ENCODE measurements at places on chromosomes 4 and X. TPM values are rescaled to one million over a fixed set of nuclear protein-coding genes. Genes with fewer than 3 reads are reported as not detected.

- DNase-seq: no peak
Measured at GRCh38 chr4:152661649-152662048, 18.1 kb downstream of the TMEM154 start.

DNA sequence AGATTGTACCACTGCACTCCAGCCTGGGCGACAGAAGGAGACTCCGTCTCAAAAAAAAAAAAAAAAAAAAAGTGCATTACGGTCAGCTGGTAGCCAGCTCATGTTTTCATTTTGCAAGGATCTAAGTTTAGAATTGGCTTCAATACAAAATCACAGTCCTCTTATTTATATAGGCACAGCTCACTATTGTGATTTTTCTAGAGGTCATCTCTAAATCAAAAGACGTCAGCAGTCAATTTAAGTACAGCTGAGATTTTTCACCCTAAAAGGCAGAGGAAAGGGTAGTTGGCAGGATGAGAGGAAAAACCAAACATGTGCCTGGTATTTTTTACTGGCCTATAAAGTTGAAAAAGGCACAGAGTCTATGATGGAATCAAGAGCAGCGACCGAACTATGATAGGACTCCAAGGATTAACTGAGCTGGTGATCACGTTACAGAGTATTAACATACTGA is 30.8 kb downstream of the ASB5 start:
- DNase-seq: no peak

- DNase-seq: no peak
Measured at GRCh38 chrX:968148-968965, 244.1 kb downstream of the CRLF2 start.

F8A2 gene
- not detected for total RNA-seq

CRLF2 gene
- total RNA-seq: 5.3 TPM

PCSK1N gene
- total RNA-seq: not detected

- DNase-seq: no peak
Measured at GRCh38 chr4:75848891-75849290, 53.4 kb downstream of the PPEF2 start.

GRCh38 chr4:101020956-101021355 is 326.4 kb downstream of the PPP3CA start:
- peak; percentile 53 for DNase-seq

SLIT2 gene
- total RNA-seq: 0.24 TPM

GRCh38 chr4:168507178-168507815 is 10.4 kb downstream of the PALLD start:
- DNase-seq: no peak

DNA sequence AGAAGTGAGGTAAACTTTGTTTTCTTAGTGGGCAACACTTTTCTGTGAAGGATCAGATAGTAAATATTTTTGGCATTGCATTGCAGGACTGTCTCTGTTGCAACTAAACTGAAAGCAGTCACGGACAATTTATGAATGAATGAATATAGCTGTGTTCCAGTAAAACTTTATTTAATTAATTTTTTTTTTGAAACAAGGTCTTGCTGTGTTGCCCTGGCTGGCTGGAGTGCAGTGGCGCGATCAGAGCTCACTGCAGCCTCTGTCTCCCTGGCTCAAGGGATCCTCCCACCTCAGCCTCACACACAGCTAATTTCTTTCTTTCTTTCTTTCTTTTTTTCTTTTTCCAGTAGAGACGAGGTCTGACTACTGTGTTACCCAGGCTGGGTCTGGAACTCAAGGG is 15.8 kb downstream of the RBM10 start:
- no peak for DNase-seq

EDA2R gene
- total RNA-seq: 8.1 TPM

NDP gene
- total RNA-seq: not detected

DNA sequence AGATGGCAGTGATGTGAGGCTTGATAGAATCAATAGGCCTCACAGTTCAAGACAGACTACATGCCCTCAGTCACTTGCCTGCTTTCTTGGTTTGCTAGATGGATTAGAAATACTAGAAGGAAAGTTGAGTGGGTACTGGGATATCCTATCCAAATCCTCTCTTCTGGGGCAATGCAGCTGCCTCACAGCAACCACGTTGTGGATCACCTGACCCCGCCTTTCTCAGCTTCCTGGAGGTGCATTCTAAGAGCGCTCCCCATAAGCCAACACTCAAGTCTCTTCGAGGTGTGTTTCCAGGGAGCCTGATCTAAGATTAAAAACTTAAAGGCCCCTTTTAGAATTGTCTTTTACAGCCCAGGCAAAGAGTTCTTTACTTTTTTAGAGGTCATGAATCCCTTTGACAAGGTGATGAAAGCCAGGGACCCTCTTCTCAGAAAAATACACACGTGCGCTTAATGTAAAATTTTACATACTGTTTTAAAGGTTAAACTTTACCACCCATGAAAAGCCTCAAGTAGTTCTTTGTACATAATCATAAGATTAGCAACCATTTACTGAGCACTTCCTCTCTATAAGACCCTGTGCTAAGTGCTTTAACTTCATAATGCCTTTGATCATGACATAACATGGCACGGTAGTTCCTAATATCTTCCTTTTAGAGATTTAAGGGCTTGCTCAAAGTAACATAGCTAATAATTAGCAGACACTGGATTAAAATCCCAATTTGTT is 840 bp upstream of the RPL34 start:
- no peak for DNase-seq

- DNase-seq: no peak
Measured at GRCh38 chr4:65019775-65020174, 610.5 kb upstream of the TECRL start.

PAGE2B gene
- not detected for total RNA-seq

GRCh38 chrX:122119361-122119760 is 1064.7 kb upstream of the GRIA3 start:
- DNase-seq: no peak

GRCh38 chrX:80806557-80806956 is 3.1 kb downstream of the BRWD3 start:
- DNase-seq: no peak

SATL1 gene
- not detected for total RNA-seq

- DNase-seq: no peak
Measured at GRCh38 chr4:30838331-30838730, 118.2 kb downstream of the PCDH7 start.

LEF1 gene
- total RNA-seq: 18.4 TPM

DNA sequence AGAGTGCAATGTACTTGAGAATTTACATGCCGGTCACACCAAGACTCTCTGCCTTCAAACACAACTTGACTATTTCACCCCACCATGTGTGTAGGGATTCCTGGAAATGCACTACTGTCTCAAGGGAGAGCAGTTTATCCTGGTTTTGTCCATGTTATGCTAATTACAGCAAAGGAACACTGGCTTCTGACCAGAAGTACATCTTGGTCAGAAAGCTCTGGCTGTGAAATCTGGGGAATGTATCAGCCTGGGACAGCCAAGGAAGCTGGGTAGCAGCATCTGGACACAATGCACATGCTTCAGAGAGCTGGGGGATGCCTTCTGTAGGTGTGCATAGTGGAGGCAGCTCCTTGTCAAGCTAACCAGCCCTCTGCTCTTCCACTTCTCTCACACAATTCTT is 1432.6 kb upstream of the TENM3 start:
- DNase-seq: no peak

- DNase-seq: no peak
Measured at GRCh38 chr4:162878096-162878495, 288.6 kb downstream of the NAF1 start.

DNA sequence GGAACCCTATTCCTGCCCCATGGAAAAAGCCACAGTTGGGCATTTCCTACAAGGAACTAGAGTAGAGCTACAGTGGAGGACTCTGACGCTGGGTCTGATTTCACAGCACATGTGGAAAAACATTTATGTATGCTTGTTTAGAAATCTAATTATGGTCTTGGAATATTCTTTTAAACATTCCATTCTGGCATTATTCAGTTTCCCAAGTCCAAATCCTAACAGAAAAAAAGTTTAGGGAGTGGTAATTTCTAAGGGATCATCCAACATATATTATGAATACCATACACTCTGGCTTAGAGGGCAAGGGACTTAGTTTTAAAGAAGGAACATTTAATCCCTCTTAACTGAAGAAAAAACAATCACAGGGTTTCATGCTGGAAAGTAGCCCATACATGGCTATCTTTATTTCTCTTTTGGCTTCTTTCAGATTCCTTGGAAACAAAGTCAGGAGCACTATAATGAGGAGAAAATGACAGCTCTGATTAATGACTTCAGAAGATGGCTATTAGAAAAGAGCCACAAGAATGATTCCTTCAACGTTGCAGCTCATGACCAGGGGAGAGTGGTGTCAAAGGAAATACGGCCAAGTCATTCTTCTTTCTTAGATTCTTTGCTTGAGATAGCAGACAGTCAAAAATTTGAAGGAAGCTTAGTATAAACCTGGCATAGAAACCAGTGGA is 56.1 kb downstream of the CNGA2 start:
- no peak for DNase-seq

NKX6-1 gene
- not detected for total RNA-seq

DNA sequence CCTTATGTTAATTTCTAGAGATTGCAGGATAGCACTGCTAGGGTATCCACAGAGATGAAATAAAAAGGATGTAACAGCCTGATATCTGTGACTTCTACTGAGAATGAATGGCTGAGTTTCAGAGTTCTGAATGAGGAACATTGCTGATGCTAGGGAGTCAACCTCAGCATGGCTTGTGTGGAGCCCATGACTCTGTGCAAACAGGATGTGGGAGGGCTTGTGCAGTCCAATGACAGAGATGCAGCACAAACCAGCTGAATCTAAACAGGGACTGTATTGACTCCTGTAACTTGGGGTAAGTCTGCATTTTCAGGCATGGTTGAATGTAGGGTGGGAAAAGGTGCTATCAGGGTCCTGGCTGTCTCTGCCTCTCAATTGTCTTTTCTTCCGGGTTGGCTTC is 5.3 kb upstream of the RASL11B start:
- DNase-seq: no peak

- DNase-seq: no peak
Measured at GRCh38 chrX:71911731-71912050, 1.0 kb downstream of the NHSL2 start.

DNA sequence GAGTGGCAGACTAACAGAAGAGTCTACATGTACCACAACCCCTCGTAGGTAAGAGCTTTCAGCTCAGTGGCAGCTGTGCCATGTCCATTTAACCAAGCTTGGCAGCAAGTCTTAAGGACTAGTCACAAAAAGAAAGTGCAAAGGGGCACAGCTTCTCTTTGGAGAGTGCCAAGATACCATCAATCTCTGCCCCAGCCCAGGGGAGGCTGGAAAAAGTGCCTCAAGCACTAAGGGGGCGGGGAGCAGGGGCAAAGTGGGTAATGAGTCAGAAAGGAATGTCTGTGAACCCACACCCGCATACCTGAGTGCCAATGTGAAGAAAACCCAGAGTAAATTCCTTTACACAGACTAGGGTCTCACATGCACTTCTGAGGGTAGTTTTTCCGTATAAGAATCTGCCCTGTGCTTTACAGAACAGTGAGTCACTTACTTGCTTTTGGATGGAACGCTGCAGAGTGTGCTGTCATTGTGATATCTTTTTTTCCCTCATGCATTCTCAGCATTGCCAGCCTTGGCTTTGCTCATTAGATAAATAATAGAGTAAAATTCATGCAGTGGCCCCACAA is 219.8 kb downstream of the ZNF674 start:
- DNase-seq: no peak

IRAK1 gene
- 106 TPM for total RNA-seq

GRCh38 chr4:93168053-93168452 is 660.5 kb upstream of the ATOH1 start:
- no peak for DNase-seq

Data from GM12878 (cell line).